ENCODE measurements at places on chromosomes 4 and X.

GRCh38 chr4:18733961-18734360 lies 712.4 kb upstream of the LCORL start:
- no peak for DNase-seq

GRCh38 chr4:134888156-134888555 lies 686.6 kb upstream of the PABPC4L start:
- DNase-seq = no peak

- DNase-seq = no peak
Measured at GRCh38 chr4:57095956-57096355, 14.2 kb downstream of the IGFBP7 start.

GRCh38 chr4:40232610-40233009 lies 35.8 kb downstream of the RHOH start:
- DNase-seq = no peak

GRCh38 chr4:154464654-154465053 lies 26.9 kb downstream of the DCHS2 start:
- DNase-seq = no peak

- DNase-seq = no peak
Measured at GRCh38 chr4:108370291-108371141, 201.8 kb upstream of the LEF1 start.

GRCh38 chr4:3780347-3781171 lies 14.4 kb downstream of the ADRA2C start:
- no peak for DNase-seq

- no peak for DNase-seq
Measured at GRCh38 chr4:106809076-106809475, 227.0 kb downstream of the DKK2 start.

- DNase-seq = no peak
Measured at GRCh38 chr4:80189956-80190677, 7.2 kb upstream of the PRDM8 start.

DNA sequence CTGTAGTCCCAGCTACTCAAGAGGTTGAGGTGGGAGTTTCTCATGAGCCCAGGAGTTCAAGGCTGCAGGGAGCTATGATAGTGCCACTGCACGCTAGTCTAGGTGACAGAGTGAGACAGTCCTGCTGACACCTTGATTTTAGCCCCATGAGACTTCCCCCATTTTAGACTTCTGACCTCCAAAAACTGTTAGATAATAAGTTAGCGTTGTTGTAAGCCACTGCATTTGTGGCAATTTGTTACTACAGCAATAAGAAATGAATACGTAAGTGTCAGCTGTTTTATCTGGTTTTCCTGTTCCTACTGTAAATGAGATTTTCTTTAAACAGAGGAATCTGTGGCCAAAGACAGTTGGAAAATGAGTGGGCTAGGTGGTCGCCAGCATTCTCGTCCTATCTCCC lies 83.9 kb downstream of the ARHGAP10 start:
- DNase-seq = no peak

DNA sequence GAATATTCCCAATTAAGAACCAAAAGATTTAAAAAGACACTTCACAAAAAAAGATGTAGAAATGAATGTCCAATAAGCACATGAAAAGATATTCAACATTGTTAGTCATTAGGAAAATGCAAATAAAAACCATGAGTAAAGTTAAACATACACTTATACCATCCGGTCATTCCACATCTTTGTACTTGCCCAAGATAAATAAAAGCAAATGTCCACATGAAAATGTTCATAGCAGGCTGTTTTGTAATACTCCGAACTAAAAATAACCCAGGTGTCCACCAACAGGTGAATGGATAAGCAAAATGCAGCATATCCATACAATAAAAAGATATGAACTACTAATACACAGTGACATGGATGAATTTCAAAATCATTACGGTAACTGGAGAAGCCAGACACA lies 28.6 kb upstream of the ZCCHC4 start:
- no peak for DNase-seq

GRCh38 chr4:112516066-112516470 lies at the start of gene NEUROG2:
NEUROG2 (minus strand) TSS chr4:112516180; CDS start chr4:112515475, 705 bp downstream.
- DNase-seq = no peak

DNA sequence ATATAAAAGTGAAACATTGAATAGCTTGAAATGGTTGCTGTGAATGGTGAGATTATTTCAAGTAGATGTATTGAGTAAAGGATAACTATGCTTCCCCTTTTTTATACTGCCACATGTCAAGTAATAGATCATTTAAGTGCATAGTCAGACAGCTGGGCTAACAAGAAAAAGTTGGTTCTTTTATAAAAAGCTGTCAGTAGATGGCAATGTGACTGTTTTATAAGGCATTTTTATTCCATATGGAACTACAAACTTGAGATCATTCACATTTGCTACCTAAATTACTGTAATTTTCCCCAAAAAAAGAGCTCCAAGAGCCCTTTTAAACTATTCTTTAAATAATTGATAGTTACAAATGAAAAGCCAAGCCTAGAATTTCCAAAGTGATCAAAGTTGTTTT lies 831.0 kb downstream of the C4orf33 start:
- DNase-seq = no peak

- DNase-seq = no peak
Measured at GRCh38 chr4:168743601-168744000, 246.7 kb downstream of the PALLD start.

DNA sequence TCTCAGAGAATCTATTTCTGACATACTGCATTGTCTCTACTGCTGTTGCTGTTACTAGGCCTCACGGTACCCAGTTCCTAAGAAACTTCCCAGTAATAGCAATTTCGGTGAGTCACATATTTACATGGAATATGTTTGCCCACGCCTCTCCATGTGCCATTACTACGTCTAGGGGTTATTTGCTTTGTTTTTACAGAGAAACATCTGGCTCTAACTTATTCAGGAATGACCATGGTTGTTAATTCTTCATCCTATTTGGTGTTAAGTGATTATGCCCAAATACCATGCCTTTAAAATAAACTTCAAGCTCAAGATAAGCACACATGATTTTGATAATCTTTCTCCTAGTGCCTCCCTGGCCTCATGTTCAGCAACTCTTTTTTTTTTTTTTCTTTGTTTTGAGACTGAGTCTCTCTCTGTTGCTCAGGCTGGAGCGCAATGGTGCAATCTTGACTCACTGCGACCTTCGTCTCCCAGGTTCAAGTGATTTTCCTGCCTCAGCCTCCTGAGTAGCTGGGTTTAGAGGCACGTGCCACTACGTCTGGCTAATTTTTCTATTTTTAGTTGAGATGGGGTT lies 101.0 kb upstream of the HS3ST1 start:
- no peak for DNase-seq

DNA sequence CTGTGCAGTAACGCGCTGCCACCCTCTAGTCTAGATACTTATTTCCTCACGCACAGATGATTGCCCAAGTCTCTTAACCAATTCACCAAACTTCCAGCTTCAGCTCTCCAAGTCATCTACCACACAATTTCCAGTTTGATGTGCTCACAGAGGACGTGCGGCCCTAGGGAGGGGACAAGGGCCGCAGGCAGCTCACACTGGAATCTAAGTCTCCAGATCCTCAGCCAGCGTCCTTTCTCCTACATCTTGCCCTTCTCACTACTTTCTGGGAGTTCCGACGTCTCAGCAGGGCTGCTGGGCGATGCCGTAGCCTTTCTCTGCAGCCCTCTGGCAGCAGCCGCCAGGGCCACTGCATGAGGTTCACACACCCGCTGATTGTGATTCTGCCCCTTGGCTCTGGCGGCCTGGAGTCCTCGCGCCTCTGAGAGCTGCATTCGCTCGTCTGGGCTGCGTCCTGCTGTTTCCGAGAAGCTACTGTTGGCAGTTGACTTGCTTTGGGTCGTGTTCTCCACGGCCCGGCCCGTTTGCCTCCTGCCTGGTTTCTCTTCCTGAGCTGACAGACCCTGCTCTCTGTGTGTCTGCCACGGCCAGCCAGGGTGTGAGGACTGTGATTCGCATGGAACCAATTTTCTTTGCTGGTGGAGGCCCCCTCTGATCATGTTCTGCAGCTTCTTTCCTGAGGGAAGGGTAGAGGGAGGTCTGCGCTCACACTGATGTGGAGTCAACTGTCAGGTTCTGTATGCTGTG lies 14.1 kb upstream of the TMEM131L start:
- no peak for DNase-seq

DNA sequence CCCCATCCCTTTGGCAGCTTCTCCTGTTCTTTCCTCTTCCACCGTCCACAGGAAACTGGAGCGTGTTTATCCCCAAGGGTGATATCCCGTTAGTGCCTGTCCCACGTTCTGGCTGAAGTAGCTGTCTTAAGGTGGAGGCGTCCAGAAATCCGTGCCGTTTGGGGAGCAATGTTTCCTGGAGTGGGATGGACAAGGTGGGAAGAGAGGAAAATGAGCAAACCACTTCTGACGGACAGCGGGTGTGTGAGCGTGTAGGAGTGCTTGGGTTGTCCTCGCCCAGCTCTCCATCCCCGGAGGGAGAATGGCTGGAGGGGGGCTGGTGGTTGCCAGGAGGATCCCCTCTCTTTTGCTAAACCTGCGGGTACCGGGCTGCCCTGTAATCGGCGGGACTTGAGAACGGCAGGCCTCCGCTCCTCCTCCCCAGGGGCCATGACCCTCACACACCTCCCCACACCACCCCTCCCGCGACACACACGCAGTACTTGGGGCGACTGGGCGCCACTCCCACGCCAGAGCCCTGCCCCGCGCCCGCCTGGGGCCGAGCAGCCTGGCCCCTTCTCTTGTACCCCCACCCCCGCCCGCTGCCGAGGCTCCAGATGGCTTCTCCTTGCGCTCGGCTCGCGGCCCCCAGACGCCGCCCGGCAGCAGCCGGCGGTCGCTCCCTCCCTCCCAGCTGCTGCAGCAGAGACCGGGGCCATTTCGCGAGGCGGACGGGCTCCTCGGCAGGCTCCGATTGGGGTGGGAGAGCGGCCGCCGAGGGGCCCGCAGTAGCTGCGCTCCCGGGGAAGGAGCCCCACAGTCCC lies 13.9 kb upstream of the PRDM8 start:
- DNase-seq = no peak

DNA sequence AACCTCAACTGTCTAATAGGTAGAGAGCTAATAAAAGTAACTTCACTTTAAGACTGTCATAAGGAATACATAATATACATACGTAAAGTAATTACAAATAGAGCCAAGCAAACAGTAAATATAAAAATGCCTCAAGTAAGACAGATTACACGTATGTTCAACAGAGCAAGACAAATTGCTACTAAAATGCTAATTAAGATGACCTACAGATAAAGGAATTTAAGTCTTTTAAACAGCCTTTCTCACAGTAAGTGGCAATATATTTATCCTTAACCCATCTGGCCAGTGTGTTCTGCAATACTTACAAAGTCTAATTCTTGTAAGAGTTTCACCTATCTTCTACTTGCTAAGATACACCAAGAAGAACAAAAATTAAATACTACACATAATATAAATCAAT lies 12.7 kb downstream of the G3BP2 start:
- DNase-seq = no peak

GRCh38 chr4:121788896-121789295 lies 12.2 kb upstream of the EXOSC9 start:
- no peak for DNase-seq

DNA sequence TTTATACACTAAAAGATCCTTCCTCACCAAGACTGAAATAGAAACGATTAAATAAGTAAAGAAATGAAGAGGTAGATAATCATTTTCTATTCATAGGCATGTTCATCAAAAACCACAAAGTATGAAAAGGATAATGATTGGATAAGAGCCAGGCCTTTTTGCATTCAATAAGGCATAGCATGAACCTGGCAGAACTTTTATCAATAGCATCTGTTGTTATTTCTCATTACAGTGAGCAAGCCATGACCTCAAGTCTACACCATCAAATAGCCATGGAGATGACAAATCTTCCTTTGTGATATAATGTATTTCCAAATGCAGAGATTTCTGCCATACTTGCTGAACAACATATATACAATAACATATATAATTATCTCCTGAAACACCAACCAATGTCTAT lies 206.0 kb upstream of the SLC7A11 start:
- no peak for DNase-seq

- no peak for DNase-seq
Measured at GRCh38 chr4:149638073-149638472, 177.6 kb downstream of the IQCM start.

- DNase-seq = no peak
Measured at GRCh38 chrX:29617725-29618124, 597.6 kb upstream of the MAGEB2 start.

DNA sequence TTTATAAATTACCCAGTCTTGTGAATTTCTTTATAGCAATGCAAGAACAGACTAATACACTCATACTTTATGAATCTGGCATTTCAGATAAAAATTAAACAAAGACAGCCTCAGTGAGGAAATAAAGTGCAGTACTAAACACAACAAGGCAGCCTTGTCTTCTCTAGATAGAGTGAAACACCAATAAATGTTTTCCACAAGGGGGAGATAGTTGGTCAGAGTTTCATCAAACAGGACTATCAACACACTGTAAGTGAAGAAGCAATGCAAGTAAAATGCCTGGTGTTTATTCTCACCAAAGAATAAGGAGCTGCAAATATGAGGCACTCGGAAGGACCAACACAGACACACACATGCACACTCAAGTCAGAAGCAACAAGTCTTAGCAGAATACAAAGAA lies 62.8 kb downstream of the FAM9B start:
- DNase-seq = no peak

DNA sequence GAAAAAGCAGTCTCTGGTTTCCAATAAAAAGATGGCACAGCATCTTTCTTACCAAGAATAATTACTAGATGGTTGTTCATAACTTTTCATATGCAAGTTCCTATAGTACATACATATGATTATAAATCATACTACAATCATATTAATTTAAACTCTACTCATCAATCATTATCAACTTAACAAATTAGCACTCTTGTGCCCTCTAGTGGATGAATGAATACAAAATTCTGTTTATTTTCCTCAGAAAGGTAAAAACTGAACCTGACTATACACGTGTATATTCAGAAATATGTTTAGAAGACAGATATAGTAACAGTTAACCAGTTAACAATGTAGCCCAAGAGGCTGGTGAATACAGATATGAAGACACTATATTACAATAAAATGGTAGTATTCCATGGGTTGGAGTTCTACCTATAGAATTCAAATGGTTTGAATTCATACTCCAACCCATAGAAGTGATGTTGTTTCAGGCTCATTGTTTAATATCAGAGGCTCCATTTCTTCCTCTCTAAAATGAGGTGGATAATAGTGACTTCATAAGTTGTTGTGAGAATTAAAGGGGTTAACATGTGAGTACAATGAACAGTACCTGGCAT lies 100.0 kb downstream of the ADAMTS3 start:
- DNase-seq = no peak

DNA sequence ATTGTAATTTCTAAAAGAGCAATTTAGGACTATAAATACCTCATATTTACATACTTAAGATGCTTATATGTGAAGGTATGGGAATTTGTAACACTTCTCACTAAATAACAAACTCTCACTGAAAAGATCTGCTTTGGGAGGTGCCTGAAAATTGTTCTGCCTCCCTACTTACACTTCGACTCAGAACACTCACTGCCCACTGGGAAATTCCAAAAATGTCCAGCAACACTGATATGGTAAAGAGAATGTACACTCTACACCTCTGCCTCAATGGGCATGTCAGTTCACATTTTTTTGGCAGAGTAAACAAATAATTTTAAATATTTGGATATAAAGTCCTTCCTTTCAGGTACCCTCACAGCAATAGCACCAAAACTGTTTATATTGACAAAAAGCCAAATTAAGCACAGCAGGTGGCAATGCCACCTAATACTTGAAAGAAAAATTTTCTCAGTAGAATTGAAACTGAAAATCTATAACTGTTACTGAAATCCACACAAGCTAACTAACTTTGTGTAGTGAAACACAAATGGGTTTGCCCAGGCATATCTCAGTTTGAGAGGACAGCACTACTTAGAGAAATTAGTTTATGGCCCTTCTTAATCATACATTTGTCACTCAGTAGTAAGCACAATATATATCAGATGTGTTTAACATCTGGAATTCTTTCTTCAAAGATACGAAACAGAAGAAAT lies 67.1 kb downstream of the PRDM5 start:
- DNase-seq = no peak

- DNase-seq = no peak
Measured at GRCh38 chr4:71380788-71381187, 42.0 kb downstream of the SLC4A4 start.

Measured in stimulated activated CD4-positive, alpha-beta T cell treated with anti-CD3 and anti-CD28 coated beads, Interleukin-1b, Interleukin-23, amount 100 ng/mL, for 1 hour (primary cell).